ENCODE measurements at places on chromosomes 2 and 18.

- DNase-seq, result no peak
These were observed 68.5 kb downstream of the SPIRE1 start for GRCh38 chr18:12589448-12589847.

GRCh38 chr18:32455361-32455760 lies 15.3 kb downstream of the GAREM1 start:
- no peak for DNase-seq

DNA sequence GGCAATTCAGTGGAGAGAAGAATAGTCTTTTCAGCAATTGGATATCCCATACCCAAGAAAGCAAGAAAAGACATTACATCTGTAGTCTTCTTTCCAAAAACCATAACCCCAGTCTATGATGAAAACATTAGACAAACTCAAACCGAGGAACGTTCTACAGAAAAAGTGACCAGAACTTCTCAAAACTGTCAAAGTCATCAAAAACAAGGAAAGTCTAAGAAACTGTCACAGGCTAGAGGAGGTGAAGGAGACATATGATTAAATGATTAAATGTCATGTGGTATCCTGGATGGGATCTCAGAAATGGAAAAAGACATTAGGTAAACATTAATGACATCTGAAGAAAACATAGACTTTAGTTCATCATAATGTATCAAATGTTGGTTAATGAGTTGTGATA lies 4.9 kb upstream of the USP40 start:
- no peak for DNase-seq

GRCh38 chr2:88554189-88554588 lies 73.1 kb downstream of the EIF2AK3 start:
- DNase-seq, result no peak

DNA sequence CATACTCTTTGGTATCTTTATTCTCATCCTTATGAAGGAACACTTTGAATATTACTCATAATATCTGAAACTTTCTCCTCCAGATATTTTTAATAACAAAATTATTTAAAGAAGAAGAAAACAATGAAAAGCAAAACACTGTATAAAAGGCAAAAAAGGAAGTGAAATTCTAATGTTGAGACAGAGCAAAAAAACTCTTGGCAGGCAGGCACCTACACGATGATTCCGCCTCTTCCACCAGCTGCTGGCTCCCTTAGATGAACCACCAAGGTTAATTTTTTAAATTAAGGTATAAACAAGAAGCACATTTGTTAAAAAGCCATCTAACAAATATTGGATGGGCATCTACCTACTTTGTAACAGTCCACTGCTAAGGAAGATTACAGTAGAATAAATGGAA lies 434.7 kb downstream of the EPHA4 start:
- no peak for DNase-seq

DNA sequence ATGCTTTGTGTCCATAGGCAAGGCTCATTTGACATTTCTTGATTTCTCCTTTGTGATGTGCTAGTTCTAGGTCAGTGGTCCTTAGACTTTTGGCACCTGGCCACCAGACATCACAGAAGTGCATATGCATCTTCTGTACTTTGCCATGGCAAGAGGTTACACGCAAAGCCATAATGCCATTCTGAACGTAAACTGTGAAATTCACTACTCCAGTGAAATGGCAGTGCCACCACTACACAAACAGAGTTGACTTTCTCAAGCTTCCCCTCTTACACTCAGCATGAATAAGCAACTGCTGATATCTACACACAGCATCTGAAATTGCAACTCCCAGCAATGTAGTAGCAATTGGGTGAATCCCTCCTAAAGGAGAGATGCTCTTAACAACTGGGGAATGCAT lies 729.3 kb downstream of the DPP10 start:
- DNase-seq, result no peak

DNA sequence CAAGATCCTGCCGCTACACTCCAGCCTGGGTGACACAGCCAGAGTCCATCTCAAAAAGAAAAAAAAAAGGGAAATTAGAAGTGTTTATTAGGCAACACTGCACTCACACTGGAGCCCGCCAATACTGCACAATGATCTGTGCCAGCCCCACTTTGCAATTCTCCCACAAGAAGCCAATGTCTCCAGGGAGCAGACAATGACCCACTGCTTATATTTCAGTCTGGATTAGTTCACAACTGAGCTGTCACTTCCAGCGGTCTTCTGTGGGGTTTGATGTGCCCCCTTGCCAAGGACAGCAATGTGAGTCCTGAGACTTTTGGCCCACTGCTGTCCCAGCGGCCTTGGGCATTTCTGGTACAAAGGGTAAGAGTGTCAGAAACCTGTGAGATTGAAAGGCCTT lies 85.6 kb upstream of the PPM1B start:
- DNase-seq, result no peak

DNA sequence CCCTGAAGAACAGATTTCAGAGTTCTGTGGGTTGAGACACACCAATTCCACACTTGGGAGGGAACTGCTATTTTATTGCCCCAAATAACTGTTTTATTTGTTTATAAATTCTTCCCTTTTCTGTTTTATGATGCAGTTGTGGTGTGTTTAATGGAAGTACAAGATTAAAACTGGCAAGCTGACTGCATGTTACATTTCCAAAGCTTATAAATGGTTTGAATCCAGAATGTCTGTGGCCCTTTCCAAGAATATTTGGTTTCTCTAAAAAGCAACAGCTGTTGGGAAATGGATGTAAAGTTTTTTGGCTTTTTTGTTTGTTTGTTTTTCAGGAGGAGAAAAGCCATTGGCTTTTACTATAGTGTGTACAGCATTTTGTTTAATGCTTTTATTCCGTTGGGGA lies 234.5 kb downstream of the MTX2 start:
- DNase-seq, result no peak

DNA sequence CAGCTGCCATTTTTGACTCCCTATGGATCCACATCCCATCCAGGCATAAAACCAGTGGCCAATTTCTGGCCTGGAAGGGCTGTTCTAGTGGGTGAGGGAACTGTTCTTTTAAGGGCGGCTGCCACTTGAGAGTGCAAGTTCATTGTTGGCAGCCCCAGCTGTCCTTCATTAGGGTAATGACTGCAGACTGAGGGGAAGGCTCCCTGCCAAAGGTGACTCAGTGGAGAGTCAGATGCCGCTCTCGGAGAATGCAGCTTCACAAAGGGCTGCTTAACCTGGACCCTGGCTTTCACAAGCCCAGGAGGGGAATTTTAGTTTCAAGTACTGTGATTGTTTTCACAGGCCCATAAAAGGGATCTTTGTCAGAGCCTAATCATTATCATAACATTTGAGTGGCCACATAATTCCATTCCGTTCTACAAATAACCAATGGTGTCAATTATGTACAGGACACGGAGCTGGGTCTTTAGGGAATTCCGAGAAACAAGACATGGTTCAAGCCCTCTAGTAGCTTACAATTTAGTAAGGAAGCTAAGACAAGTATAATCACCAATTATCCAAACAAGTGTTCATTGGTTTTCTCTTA lies 235.7 kb downstream of the CDCA7 start:
- DNase-seq, result no peak

GRCh38 chr18:12883372-12883683 lies 709 bp downstream of the PTPN2 start:
- DNase-seq, result peak; percentile 16

DNA sequence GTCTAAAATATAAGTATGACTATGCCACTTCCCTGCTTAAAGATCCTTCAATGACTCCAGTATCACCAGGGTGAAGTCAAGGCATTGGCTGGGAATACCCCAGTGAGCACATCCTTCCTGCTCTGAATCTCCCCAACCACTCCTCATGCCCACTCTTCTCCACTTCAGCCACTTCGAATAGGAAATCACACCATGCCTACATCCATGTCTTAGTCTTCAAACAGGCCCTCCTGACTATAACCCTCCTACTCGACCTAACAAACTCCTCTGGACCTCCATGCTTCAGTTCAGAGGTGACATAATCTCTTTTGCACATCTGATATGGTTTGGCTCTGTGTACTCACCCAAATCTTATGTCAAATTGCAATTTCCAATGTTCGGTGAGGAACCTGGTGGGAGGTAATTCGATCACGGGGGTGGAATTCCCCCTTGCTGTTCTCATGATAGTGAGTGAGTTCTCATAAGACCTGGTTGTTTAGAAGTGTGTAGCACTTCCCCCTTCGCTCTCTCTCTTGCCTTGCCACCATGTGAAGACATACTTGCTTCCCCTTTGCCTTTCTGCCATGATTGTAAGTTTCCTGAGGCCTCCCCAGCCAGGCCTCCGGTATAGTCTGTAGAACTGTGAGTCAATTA lies 87.8 kb upstream of the TFCP2L1 start:
- DNase-seq, result no peak

DNA sequence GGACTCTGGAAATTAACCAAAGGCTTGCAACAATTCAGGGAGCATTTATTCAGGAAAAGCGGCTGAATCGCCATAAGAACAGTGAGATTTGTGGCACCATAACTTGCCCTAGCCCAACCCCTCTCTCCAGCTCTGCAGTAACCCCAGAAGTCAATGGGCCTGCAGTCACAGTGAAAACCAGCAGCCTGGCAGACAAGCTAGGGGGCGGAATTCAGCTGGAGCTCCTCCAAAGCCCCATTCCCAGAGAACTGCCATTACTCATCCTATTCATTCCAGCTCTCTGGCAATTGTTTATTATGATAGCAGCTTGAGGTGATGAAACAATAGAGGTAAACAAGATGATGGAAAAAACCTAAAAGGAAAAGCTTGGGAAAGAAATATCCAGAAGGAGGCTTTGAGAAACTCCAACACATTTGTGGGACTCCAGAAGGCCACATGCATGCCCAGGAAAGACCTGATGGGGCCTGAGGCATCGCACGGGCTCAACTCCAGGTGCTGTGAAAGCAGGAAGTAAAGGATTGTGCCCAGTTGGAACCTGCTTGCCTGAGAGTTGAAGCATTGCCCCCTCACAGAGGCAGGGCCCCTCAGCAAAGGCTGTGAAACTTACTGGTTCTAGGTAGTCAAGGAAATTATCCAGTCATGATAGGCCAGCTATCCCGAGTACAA lies 126.7 kb downstream of the TWIST2 start:
- no peak for DNase-seq

GRCh38 chr2:68901199-68901514 lies 30.0 kb upstream of the BMP10 start:
- no peak for DNase-seq

Data from stimulated activated CD4-positive, alpha-beta T cell treated with anti-CD3 and anti-CD28 coated beads, TNF-alpha, amount 100 ng/mL, for 48 hours (primary cell).